ENCODE measurements at places on chromosomes 5 and 9. TPM values are rescaled to one million over a fixed set of nuclear protein-coding genes. Genes with fewer than 3 reads are reported as not detected.

FSTL4 gene
- total RNA-seq, result not detected

GFPT2 gene
- total RNA-seq, result 4.9 TPM

SLC25A2 gene
- 1.8 TPM for total RNA-seq

WDR5 gene
- 34.7 TPM for total RNA-seq

IL13 gene
- total RNA-seq, result not detected

C6 gene
- total RNA-seq, result not detected

- H3K36me3 ChIP-seq, result no peaks in the 10 kb centered on the region
- no peaks in the 10 kb centered on the region for H3K27me3 ChIP-seq
- peak; percentile 23 for DNase-seq
- H3K4me1 ChIP-seq, result no peaks in the 10 kb centered on the region
- H3K4me3 ChIP-seq, result no peak overlapping the region
These were observed 92.1 kb downstream of the DAB2IP start for GRCh38 chr9:121743441-121744001.
